ENCODE measurements at places on chromosomes 4 and X.

GRCh38 chr4:53366301-53366716 is 448 bp upstream of the SCFD2 start:
- no peak for DNase-seq

DNA sequence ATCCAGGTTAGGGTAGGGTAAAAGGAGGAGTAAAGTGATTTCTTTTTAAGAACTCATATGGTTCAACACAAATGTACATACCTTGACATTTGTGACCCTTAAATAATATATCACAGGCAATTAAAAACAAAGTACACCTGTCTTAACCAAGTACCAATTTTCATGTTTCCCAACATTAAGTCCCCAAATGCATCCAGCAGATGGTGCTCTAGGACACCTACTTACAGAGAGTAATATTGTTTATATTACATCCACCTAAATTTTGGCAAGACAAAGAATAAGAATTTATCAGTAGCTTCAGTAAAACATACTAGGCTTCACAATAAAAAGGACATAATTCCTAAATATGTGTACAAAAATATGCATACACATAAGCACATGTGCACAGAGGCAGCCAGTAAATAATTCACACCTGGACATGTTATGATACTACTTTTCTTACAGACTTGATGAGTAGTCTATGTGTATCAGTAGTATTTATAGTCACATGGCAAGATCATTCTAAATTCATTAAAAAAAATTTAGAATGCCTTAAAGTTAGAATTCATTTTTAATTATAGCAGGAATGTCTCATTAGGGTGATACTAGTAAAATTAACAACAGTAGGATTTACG is 219.7 kb downstream of the DCLK2 start:
- DNase-seq = peak; percentile 64

GRCh38 chr4:105808750-105809041 is 86.6 kb upstream of the NPNT start:
- DNase-seq = no peak

GRCh38 chr4:184234155-184234554 is 16.5 kb upstream of the ENPP6 start:
- no peak for DNase-seq

DNA sequence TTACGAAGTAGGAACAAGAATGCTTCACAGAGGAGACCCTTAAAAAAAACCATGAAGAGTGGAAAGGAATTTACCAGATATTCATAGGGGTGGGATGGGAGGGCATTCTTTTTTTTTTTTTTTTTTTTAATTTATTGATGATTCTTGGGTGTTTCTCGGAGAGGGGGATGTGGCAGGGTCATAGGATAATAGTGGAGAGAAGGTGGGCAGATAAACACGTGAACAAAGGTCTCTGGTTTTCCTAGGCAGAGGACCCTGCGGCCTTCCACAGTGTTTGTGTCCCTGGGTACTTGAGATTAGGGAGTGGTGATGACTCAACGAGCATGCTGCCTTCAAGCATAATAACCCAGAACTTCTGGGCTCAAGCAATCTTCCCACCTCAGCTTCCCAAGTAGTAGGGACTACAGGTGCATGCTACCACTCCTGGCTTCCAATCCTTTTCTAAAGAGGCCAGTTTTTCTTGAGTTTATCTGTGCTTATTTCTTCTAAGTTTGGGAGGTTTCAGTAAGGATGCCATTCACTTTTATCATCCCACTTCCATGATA is 65.9 kb upstream of the OGT start:
- no peak for DNase-seq

DNA sequence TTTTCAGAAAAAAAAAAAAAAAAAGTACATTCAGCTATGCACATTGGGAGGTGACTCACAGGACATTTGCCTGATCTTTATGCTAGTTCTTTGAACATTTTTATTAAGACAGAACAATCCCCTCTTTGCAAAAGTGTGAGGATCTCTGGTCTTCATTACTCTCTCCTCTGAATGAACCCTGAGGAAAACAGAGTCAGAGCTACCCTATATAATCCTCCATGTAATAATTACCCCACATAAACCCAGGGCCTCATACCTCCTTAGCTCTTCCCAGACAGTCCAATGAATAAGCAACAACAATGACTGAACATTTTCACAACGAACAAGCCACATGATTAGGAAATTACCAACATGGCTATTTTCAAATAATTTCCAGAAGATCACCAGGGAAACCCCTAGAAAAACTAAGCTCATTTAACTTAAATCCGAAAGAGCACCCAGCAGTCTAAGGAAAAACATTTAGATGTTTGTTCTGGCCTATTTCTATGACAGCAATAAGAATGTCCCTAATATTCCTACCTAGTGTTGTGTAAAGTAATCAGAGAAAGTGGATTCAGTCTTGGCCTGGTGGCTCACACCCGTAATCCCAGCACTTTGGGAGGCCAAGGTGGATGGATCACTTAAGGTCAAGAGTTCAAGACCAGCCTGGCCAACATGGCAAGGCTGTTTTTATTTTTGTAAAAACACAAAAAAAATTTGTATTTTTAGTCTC is 37.8 kb downstream of the TBC1D9 start:
- DNase-seq = peak; percentile 92

- DNase-seq = no peak
These were observed 34.0 kb upstream of the NR0B1 start for GRCh38 chrX:30343206-30343605.

- DNase-seq = no peak
These were observed 87.9 kb upstream of the PACRGL start for GRCh38 chr4:20612313-20612712.

DNA sequence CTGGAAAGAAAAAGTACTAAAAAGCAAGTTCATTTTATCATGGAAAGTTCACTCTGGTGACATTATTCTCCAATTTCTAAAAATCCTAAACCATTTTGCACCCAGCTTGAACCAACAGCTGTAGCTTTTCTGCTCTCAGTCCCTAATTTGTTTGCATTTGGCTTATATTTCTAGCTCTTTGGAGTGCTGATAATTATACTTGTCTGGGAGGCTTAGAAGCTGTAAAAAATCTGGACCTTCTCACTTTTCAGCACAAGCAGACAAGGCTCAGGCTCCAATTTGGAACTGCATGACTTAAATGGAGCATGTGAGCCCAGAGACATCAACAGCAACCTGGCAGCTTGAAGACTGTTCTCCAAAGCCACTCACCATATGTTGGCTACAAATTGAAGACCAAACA is 170.9 kb upstream of the PCDH18 start:
- DNase-seq = no peak

DNA sequence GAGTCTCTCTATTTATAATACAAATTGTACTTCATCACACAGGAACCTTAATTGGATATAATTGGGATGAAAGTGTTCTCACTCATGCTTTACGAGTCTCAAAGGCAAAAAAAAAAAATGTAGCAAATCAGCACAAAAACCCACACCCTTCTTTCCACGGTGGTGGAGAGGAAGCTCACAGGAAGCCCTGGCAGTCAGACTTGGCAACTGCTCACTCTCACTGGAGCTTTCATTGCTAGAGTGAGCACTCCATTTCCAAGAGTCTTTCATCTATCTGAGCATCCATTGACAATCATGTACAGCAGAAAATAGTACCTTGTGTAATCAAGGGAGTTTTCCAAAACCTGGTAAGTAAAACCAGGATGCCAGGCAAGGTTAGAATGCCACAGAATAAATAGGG is 2159.4 kb upstream of the AGA start:
- no peak for DNase-seq

GRCh38 chrX:76555816-76556215 is 128.3 kb downstream of the MAGEE1 start:
- DNase-seq = peak; percentile 4

DNA sequence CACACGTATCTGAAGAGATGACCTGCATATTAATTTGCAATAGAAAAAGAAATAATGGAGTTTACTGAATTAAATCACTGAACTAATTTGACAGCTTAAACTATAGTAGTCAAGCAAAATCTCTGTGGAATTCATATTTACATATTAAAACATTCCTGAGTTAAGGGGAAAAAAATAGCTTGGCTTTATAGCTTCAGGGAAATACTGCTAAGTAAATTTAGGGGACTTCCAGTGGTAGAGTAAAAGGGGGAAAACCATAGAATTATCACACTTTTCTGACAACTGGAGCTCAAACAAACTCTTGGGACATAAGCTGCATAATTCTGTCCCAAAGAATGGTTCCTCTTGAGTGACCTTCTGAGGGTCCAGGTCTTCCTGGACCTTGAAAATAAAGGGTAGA is 28.6 kb upstream of the CCNI start:
- DNase-seq = peak; percentile 30

- DNase-seq = no peak
These were observed 95.6 kb downstream of the MID1IP1 start for GRCh38 chrX:38896724-38897298.

DNA sequence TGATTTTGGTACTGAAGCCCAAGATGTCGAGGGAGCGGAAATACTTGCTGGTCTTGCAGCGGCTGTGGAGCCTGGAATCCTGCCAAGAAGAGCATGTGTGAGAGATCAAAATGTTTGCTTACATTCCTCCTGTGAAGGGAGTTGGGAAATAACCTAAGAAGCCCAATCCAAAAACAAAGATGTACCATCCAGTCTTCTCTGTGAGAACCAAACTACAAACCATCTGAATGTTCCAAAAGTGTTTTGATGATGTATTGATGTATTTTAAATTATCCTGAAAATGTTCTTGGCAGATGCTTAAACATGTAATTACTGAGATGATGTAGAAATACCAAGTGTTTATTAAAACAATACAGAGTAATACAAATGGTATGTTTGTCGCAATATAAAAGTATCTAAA is 10.1 kb upstream of the ADH1A start:
- DNase-seq = no peak

DNA sequence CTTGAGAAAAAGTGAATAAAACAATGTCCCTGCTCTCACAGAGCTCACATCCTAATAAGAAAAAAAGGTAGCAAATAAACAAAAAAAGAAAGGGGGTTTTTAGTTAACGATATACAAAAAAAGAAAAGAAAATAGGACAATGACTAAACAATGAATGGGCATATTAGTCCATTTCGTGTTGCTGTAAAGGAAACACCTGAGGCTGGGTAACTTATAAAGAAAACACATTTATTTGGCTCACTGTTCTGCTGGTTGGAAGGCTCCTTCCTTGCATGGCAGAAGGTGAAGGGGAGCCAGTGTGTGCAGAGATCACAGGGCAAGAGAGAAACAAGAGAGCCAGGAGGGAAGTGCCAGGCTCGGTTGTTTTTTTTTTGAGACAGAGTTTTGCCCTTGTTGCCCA is 4.7 kb upstream of the KLF3 start:
- no peak for DNase-seq

GRCh38 chrX:1261285-1261684 is 7.3 kb upstream of the CSF2RA start:
- no peak for DNase-seq

DNA sequence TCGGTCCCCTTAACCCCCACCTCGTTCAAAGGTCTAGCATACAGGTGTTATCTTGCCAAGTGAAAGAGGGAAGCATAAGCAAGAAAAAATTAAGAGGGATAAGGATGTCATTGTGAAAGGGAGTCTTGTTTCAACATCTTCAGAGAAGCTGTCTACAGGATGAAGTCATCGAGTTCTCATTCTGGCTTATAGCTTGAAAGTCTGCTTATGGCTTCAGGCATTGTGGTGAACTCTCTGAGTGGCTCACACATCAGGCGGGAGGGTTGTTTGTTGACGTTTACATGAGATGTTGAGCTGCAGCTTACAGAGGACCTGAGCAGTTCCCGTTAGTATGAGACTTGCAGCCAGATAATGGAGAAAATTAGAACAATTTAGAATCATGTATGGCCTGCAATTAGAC is 16.6 kb downstream of the MAGEA9B start:
- peak; percentile 1 for DNase-seq

- DNase-seq = no peak
These were observed 51.3 kb downstream of the UGT8 start for GRCh38 chr4:114649908-114650307.

DNA sequence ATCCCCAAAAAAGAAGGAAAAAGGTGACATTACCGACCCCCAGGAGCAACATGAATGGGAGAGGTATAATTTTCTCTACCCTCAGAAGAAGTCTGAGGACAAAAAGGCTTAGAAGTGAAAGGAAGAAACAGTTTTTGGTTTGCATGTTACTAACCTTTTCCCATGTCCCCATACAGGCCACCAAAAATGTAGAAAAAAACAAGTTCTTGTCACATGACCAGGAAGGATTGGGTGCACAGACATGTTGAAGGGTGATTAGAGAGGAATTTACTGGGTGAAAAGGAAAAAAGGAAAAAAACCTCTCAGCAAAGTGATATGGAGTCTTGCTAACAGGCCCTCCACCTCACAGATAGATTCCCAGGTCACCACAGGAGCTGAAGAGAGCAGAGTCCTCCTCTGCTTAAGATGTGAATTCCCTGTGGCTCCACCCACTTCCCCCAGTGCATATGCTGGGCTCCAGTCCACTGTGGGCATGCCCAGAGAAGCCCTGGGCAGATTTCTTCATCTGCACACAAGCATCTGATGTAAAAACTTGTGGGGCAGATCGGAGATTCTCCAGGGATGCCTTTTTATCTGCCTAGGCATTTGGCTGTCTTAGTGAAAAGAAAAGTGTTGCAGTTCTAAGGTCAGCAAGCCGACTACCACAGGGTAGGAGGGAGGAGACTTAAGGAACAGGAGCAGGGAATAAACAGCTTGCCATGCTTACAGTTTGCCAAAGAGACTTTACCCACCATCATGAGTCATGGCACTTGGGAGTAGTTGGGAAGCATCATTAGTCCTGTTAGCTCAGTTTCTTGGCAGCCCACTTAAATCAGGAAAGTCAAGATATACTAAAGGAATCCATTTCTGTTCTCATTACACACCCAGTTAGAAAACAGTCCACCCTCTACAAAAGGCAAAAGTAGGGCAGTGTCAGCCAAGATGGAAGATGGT is 25.0 kb upstream of the PASD1 start:
- DNase-seq = no peak

All from suppressor macrophage treated with lipopolysaccharide for 4 hours (primary cell).